ENCODE measurements at places on chromosomes 7 and 10.
A peak's percentile ranks its signal among the peaks of the same experiment; 100 is the strongest.

- no peak for DNase-seq
Measured at GRCh38 chr10:105843786-105844185, 1202.7 kb downstream of the SORCS3 start.

DNA sequence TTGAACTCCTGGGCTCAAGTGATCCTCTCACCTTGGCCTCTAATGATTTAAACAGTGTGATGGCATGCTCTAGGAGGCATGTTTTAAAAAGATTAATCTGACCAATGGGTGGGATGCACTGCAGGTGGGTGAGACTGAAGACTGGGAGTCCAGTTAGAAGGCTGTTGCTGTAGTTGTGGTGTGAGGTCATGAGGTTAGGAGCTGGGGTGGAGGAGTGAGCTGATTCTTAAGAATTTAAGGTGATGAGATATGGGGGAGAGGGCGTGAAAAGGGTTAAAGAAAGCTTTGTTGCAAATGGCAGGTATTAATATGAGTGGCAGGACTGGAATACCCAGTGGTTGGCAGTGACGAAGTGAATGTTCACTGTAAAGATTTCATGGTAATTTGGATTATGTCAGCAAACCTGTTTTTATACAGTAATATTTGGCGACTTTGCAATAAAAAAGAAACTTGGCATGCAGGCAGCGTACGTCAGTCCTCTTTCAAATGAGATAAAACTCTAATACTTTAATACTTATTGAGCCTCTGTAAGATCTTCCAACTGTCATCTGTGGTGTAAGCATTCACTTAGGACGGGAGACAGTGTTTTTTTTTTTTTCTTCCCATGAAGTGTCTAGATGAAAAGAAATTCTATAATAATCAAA is 72.8 kb upstream of the MTPN start:
- peak; percentile 52 for DNase-seq

- no peak for DNase-seq
Measured at GRCh38 chr10:76206797-76207352, 775.5 kb downstream of the LRMDA start.

DNA sequence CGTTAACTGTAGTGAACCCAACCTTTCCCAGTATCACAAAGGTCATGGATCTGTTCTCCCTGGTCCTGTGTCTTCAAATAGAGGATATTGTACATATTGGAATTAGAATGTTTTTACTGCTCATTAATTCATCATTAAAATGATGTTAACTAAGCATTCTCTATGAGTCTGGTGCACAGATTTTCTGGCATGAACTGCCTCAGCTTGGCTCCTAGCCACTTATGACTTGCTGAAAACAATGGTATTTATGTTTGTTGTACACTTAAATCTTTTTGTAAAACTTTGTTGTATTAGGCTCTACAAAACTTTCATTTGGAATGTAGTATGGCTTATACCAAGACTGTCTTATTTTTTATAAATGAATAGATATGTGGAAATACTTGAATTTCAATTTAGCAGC is 329.4 kb downstream of the TFEC start:
- peak; percentile 67 for DNase-seq

DNA sequence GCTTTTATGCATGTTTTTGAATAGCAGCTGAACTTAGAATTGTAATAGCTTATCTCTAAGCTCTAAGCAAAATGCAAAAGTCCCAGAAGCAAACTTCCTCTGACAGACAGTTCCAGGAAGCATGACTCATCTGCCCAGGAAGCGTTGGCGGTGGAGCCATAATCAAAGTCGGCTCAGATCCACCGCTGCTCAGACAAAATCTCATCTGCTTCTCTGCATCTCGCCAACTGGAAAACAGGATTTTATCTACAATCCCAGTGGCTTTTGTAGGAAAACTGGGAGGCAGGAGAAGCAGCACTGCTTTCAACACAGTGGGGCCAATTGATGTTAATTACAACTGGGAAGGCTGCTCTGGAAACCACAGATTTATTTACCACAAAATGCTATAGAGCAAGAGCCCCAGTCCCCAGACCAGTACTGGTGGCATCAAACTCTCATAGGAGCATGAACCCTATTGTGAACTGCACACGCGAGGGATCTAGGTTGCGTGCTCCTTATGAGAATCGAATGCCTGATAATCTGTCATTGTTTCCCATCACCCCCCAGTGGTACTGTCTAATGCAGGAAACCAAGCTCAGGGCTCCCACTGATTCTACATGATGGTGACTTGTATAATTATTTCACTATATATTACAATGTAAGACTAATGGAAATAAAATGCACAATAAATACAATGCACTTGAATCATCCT is 99.9 kb downstream of the CUBN start:
- DNase-seq, result peak; percentile 45

DNA sequence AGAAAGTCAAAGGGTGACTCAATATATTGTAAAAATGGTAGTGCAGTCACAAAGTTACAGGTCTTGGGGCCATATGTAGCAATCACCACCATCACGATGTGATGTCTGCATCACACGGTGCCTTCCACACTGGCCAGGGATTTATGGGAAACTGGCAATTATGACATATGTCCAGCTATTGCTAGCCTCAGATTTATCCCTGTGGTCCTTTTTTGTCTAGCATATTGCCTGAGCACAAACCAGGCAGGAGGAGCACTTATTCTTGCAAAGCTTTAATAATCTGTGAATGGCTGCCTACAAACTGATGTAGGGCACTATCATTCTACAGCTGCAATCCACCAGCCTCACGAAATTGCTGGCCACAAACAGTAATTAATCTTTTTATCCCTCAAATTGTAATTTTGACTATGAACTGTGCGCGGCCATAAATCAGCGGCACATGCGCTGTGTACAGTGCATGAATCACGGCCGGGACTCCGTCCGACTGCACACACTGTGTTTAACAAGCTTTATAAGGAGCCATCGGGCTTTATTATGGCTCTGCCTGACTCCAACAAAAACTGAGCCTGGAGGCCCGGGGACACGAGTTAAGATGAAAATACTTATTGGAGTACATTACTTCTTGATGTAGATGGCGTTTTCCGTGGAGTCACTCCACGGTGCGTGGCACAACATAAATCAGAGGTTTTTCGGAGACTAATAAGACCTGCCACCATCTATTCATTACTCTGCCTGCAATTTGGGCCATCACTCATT is 115.2 kb downstream of the EBF3 start:
- DNase-seq, result peak; percentile 19

GRCh38 chr10:133169173-133169947 is 9.3 kb downstream of the KNDC1 start:
- DNase-seq, result no peak

GRCh38 chr7:116086547-116087045 is 56.0 kb upstream of the TFEC start:
- no peak for DNase-seq

DNA sequence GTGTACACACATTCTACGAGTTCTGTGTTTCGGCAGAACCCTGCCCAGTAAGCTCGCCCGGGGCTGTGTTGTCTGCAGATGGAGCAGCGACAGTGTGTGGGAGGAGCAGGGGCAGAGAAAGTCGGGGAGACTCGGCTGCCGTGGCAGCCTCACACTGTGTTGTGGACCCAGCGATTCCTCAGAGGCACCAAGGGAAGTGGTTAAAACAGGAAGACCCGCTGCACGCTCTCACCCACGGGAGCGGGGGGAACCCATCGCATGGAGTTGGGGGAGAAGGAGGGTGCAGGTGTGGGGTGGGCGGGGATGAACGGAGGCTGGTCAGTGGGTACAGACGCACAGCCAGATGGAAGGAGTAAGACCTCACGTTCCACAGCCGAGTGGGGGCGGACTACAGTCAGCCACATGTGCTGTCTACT is 250.2 kb downstream of the ELFN1 start:
- no peak for DNase-seq

- peak; percentile 78 for DNase-seq
Measured at GRCh38 chr10:6729861-6730344, 149.8 kb upstream of the PRKCQ start.

DNA sequence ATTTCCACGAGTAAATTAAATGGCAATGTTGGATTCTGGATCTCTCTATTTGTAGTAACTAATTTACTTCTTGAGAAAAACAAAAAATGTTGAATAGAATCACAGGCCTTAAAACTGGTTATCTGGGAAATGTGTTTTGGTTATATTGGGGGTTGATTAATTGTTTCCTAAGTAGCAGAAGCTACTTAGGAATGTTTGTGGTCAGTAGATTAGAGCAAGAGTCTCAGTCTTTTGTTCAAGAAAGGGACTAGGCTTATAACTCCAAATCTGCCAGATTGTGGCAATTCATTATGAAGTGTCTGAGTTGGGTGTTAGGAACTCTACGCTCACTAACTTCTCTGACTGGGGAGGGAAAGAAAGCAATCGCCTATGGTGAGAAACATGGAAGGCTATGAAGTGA is 244.3 kb upstream of the PHYHIPL start:
- DNase-seq, result no peak
